Naive thymus-derived CD4-positive, alpha-beta T cell (primary cell): ENCODE measurements at places on chromosomes 5 and 9.

- no peak overlapping the region for H3K27ac ChIP-seq
- H3K4me3 ChIP-seq = no peak overlapping the region
- no peaks in the 10 kb centered on the region for H3K27me3 ChIP-seq
- no peaks in the 10 kb centered on the region for H3K4me1 ChIP-seq
- no peak for DNase-seq
- no peaks in the 10 kb centered on the region for H3K36me3 ChIP-seq
Measured at GRCh38 chr5:149205625-149206523, 64.6 kb downstream of the ABLIM3 start.

- H3K27ac ChIP-seq = peak overlapping the region; percentile 92
- no peak for DNase-seq
- peak overlapping the region; percentile 95 for H3K4me3 ChIP-seq
- no peaks in the 10 kb centered on the region for H3K27me3 ChIP-seq
- H3K36me3 ChIP-seq = peaks cover 24% of the 10 kb centered on the region
- peaks cover 67% of the 10 kb centered on the region for H3K4me1 ChIP-seq
Measured at GRCh38 chr5:177430972-177431316, 4.5 kb downstream of the GRK6 start.

GRCh38 chr9:19451240-19452087 lies 42.7 kb downstream of the ACER2 start:
- no peak for DNase-seq
- no peaks in the 10 kb centered on the region for H3K4me1 ChIP-seq
- H3K27me3 ChIP-seq = no peaks in the 10 kb centered on the region
- no peaks in the 10 kb centered on the region for H3K36me3 ChIP-seq
- H3K4me3 ChIP-seq = no peak overlapping the region
- no peak overlapping the region for H3K27ac ChIP-seq

DNA sequence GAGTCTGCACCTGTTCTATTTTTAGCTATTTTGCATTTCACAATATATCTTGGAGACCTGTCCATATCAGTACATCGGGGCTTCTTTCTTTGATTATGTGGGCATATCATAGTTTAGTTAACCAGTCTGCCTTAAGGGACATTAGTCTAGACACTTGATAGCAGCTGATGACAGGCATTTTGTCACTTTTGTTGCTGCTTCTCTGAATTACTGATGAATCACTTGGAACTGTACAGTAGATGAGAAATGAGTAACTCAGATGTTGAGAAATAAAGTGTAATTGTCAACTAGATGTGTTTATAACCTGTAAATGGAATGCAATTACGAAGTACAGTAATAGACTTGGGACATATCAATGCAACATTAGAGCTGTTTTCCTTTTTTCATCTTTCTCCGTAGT lies 7.1 kb downstream of the ZFP2 start:
- H3K4me1 ChIP-seq = no peaks in the 10 kb centered on the region
- H3K27me3 ChIP-seq = no peaks in the 10 kb centered on the region
- H3K4me3 ChIP-seq = no peak overlapping the region
- peaks cover 5% of the 10 kb centered on the region for H3K36me3 ChIP-seq
- no peak for DNase-seq

- no peaks in the 10 kb centered on the region for H3K4me1 ChIP-seq
- no peaks in the 10 kb centered on the region for H3K36me3 ChIP-seq
- no peak for DNase-seq
- H3K27me3 ChIP-seq = peaks cover 2% of the 10 kb centered on the region
- no peak overlapping the region for H3K27ac ChIP-seq
- no peak overlapping the region for H3K4me3 ChIP-seq
Measured at GRCh38 chr9:8857926-8858595, 1058.5 kb upstream of the DMAC1 start.

DNA sequence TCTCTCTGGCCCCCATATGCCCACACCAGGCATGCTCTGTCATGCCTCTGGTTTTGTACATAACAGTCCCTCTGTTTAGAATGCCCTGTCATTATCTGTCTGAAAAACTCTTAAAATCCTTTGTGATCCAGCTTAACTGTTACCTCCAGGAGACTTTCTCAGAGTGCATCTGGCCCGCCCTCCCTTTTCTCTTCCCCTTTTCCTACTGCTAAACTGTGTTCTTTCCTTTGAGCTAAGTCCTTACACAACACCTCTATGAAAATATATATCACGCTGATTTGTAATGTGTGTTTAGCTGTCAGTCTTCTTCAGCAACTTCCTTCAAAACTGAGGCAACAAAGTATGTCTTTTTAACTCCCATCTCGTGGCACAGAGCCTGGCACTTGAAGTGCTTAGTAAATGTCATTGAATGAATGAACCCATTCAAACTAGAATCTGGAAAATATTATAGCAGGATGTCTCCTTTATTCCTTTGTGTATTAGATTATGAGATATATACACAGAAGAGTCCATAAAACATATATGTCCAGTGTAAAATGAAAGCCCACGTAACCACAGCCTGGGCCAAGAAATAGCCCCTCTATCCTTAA lies 166.2 kb upstream of the KLF9 start:
- H3K4me3 ChIP-seq = no peak overlapping the region
- H3K36me3 ChIP-seq = no peaks in the 10 kb centered on the region
- DNase-seq = no peak
- H3K27ac ChIP-seq = no peak overlapping the region

DNA sequence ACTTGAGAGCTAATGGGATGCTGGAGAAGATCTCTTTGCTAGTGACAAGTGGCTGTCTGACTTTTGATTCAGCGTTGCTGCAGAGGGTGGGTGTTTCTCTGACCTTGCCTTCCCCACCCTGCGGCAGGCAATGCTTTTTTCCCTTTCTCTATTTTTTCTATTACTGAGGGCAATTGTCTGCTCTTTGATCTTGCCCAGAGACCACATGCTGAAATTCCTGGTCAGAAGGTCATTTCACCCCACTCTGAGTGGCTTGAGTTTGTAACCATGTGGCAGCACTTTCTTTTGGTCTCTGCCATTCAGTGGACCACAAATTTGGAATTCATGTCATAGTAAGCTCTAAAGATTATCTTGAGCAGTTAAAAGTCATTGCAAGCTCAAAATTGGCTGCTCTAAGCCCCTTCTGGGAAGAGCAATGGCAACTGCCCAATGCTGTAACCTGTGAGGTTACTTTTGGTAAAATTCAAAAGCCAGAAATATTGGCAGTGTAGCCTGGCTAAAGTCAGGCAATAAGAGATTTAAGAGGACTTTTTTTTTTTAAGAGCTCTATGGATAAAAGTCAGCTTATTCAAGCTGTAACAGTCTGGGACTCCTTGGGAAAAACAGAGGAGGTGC lies 30.4 kb upstream of the MTMR12 start:
- H3K4me3 ChIP-seq = no peak overlapping the region
- H3K27ac ChIP-seq = no peak overlapping the region
- H3K36me3 ChIP-seq = no peaks in the 10 kb centered on the region

DNA sequence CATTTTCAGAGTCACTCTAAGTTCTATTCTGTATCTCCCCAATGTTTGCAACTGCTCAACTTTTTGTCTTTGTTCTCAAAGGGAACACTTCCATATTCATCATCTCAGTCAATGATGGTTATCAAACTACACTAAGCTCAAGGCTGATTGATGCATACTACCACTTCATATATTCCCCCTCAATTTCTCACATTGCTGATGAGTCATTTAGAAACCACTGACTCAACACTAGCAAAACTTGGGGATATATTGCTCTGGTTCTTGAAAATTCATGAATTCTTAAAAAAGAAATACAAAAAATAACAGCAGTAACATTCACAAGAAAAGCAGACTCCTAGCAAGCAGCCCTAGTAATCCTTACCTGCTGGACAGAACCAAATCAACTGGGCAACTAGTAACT lies 52.2 kb downstream of the ABHD17B start:
- H3K4me3 ChIP-seq = no peak overlapping the region
- no peak overlapping the region for H3K27ac ChIP-seq
- DNase-seq = no peak
- no peaks in the 10 kb centered on the region for H3K27me3 ChIP-seq

DNA sequence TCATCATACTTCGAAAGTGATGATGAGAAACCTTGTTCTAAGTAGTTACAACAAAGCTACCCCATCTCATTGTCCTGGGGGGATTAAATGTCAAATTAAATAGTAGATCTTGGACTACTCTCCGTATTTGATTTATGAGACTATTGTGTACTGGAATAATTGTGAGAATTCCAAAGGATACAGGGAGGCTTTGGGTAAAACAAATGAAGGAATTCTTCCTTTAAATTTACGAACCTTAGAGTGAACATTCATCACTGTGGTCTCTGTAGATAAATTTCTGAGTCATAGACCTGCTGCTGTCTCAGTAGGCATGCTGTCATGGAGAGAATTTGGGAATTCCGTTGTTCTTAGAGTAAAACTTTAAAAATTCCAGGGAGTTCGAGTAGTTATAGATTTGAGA lies 836.2 kb downstream of the DNAH5 start:
- no peak overlapping the region for H3K27ac ChIP-seq
- no peak overlapping the region for H3K4me3 ChIP-seq
- H3K36me3 ChIP-seq = no peaks in the 10 kb centered on the region
- no peak for DNase-seq

DNA sequence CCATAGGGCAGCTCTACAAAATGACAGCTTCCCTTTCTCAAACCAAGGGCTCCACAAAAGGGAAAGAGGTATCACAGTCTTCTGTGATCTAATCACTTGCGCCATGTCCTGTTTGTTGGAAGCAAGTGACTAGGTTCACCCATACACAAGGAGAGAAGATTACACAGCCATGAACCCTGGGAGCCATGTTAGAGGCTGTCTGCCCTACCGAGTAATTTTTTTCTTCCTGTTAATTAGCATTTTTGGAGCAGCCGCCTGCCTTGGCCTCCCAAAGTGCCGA lies 33.2 kb upstream of the GOLPH3 start:
- DNase-seq = no peak
- no peak overlapping the region for H3K27ac ChIP-seq
- no peak overlapping the region for H3K4me3 ChIP-seq
- H3K27me3 ChIP-seq = no peaks in the 10 kb centered on the region
- H3K4me1 ChIP-seq = no peaks in the 10 kb centered on the region

DNA sequence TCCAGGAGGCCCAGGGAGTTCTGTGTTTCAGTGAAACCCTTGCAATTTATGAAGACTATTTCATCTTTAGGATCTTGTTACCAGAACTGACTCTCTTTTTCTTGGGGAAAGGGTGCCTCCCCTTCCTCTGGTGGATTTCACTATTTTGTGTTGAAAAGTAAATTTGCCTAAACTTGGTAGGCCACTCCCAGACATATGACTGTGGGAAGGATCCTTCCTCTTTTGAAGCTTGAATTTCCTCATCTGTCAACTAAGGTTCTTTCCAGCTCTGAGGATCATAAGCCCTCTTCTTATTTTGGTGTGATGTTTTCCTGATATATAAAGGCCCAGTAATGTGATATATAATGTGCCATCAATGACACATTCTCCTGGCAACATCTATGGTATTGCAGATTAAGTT lies 59.1 kb upstream of the ZFAND5 start:
- no peaks in the 10 kb centered on the region for H3K4me1 ChIP-seq
- no peaks in the 10 kb centered on the region for H3K36me3 ChIP-seq
- no peaks in the 10 kb centered on the region for H3K27me3 ChIP-seq
- H3K4me3 ChIP-seq = no peak overlapping the region
- H3K27ac ChIP-seq = no peak overlapping the region

DNA sequence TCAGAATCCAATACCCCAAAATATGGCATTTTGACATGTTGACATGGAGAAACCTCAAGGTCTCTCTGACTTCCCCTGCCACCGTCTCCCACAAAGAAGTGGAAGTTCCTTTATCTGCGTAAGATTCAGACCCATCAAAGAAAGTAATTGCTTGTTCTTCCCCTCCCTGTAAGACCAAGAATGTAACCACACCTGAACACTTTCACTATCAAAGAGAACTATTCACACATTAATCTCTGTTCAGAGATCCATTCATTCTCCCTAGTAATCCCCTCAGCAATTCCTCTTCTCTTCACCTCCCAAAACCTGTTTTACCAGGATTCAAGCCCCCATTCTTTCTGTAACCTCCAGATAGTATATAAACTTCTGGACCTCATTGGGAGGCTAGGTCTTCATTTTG lies 4.1 kb upstream of the SLC1A1 start:
- no peaks in the 10 kb centered on the region for H3K36me3 ChIP-seq
- DNase-seq = no peak
- no peaks in the 10 kb centered on the region for H3K27me3 ChIP-seq
- H3K4me3 ChIP-seq = no peak overlapping the region

DNA sequence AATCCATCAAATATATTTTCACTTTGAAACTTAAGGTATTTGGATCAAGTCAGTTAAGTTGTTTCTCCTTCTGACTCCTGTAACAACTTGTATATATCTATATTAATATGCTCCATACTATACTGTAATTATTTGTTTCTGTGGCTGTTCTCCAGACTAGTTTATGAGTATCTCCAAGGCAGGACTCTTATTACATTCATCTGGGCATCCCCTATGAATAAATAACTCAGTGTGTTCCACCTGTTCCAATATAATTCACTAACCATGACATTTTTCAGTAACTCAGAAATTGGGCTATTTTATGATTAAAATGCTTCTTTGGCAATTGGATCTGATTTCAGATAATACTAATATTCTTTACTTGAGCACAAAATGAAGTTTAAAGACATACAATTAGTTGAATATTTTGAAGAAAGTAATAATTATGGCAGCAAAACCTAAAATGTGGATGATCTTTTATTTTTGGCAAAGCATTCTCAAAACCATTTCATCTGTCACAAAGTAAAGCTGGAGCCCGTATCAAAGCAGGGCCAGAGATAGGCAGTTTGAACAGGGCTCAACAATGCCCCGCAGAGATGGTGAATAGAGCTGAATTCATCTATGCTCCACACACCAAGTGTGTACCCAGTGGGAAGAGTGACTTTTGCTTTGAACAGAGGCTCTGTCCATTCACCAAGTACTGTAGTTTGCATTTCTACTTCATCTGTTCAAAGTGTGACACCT lies 314.3 kb downstream of the PDE4D start:
- no peak overlapping the region for H3K27ac ChIP-seq
- no peak for DNase-seq
- H3K4me3 ChIP-seq = no peak overlapping the region
- H3K36me3 ChIP-seq = no peaks in the 10 kb centered on the region
- H3K27me3 ChIP-seq = no peaks in the 10 kb centered on the region
- no peaks in the 10 kb centered on the region for H3K4me1 ChIP-seq

DNA sequence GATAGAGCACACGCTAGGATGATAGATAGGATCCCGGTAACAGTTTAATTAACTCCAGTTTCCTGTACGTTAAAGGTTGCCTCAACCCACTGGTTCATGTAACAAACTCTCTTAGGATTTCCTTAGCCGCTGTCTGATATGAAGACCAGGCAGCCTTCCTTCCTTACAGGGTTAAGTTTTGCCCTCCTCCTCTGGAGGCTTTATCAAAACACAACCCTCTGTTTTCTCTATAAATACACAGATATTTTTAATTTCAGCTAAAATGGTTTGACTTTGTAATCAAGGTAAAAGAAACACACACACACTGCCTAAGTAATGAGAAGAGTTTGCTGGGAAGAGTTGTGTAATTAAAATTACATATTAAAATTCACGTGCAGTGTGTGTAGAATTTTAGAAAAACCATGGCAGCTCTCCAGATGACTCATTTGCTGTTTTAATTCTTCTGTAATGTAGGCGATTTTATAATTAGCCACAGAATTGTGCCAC lies 369.8 kb downstream of the CSNK1G3 start:
- no peak for DNase-seq
- no peaks in the 10 kb centered on the region for H3K27me3 ChIP-seq
- no peak overlapping the region for H3K4me3 ChIP-seq
- no peak overlapping the region for H3K27ac ChIP-seq
- H3K36me3 ChIP-seq = no peaks in the 10 kb centered on the region
